Fibroblast of skin of left quadriceps (primary cell): ENCODE measurements at places on chromosomes 16 and 17.

GRCh38 chr16:48366165-48367093 lies 18.8 kb downstream of the SIAH1 start:
- peak; percentile 78 for DNase-seq

GRCh38 chr17:1374431-1375177 lies 25.4 kb downstream of the YWHAE start:
- no peak for DNase-seq

GRCh38 chr17:40284085-40284713 lies 3.5 kb upstream of the CDC6 start:
- DNase-seq: peak; percentile 62

DNA sequence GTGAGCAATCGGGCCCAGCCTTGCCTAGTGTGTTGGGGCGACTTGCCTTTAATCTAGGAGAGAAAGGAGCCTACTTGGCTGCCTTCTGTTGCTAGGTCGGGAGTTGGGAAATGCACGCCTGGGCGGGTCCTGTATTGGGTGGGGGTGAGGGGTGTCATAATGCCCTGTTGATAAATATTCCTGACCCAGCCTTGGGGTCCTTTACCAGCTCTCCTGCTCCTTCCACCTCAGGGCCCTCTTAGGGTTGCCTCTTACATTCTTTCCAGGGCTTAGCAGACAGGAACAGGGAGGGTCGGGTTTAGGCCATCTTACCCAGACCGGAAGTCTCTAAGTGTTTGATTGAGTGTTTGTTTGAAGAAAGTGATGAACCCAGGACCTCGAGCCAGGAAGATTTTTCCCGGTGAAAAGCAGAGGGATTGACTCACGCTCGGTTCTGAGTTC lies 112.9 kb downstream of the SEC14L1 start:
- DNase-seq: no peak

DNA sequence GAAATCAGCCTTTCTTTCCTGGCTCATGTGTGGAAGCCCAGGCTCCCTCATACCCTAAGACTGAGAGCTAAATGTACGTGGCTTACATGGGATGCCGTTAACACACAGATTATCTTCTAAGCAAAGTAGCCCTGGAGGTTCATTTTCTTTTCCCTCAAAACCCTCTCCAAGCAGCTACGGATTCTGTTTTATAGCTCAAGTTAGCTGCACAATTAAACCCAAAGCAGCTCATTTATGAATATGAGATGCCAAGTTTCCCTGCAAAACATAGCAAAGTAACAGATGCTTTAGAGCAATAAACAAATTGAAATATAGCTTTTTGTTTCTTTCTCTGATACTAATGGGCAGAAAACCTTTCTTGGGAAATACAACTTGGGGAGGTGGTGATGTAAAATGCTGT lies 72.0 kb downstream of the HS3ST2 start:
- no peak for DNase-seq

DNA sequence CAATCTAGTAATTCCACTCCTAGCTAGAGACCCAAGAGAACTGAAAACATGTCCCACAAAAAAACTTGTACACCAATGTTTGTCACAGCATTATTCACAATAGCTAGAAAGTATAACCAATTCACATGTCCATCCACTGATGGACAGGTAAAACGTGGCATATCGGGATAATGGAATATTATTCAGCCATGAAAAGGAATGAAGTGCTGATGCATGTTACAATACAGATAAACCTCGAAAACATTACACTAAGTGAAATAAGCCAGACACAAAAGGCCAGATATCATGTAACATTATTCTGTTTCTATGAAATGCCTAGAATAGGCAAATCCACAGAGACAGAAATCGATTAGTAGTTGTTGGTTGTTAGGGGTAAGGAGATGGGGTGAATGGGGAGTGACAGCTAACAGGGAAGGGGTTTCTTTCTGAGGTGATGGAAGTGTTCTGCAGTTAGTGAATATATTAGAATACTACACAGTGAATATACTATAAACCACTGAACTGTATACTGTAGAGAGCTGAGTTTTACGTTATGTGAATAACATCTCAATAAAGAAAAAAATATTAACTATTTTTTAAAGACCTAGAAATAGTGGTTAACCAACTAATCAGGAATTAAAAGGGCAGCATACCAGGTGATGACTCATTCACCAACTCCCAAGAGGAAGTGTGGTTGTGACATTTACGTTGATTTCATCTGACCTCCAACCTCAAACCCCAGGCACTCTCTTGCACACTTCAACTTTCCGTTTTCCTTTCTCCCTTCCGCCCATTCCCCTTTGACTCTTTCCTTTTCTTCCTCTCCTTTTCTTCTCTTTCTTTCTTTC lies 48.6 kb downstream of the GAS7 start:
- peak; percentile 66 for DNase-seq
